Activated effector memory CD4-positive, alpha-beta T cell treated with anti-CD3 and anti-CD28 coated beads, Interleukin-2, amount 50 U/mL, for 16 hours (primary cell): ENCODE measurements at places on chromosomes 1 and 21.

DNA sequence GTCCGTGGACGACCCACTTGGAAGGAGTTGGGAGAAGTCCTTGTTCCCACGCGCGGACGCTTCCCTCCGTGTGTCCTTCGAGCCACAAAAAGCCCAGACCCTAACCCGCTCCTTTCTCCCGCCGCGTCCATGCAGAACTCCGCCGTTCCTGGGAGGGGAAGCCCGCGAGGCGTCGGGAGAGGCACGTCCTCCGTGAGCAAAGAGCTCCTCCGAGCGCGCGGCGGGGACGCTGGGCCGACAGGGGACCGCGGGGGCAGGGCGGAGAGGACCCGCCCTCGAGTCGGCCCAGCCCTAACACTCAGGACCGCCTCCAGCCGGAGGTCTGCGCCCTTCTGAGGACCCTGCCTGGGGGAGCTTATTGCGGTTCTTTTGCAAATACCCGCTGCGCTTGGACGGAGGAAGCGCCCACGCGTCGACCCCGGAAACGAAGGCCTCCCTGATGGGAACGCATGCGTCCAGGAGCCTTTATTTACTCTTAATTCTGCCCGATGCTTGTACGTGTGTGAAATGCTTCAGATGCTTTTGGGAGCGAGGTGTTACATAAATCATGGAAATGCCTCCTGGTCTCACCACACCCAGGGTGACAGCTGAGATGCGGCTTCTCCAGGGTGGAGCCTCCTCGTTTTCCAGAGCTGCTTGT lies 32.4 kb downstream of the PRMT2 start:
- DNase-seq: no peak

DNA sequence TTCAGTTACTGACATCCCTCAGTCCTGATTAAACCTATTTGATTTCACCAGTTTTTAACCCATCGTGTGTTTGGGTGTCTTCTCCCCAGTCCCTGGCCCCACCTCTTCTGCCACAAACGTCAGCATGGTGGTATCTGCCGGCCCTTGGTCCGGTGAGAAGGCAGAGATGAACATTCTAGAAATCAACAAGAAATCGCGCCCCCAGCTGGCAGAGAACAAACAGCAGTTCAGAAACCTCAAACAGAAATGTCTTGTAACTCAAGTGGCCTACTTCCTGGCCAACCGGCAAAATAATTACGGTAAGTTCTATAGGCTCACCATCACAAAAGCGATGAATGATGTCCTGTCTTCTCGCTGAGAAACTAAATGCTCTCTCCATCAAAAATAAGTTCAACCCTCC lies 28.7 kb downstream of the NBPF3 start:
- no peak for DNase-seq

GRCh38 chr1:45721207-45721606 lies 29.2 kb downstream of the IPP start:
- no peak for DNase-seq

DNA sequence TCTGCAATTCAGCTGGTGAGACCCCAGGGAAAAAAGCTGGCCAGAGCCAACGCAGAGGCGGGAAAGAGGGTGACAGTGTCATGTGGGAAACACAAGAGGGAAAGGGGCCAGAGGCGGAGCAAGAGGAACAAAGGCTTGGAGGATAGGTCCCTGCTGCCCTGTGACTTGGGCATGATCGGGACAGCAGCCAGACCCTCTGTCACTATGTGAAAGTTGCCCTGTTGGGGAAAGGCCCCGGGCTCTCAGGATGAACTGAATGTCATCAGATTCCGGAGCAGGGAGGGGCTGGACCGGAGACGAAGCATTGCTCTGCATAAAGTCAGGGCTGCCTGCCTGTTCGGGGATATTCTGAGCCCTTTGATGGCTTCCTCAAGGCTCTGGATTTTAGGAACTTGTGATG lies 5.7 kb upstream of the ELF3 start:
- no peak for DNase-seq

DNA sequence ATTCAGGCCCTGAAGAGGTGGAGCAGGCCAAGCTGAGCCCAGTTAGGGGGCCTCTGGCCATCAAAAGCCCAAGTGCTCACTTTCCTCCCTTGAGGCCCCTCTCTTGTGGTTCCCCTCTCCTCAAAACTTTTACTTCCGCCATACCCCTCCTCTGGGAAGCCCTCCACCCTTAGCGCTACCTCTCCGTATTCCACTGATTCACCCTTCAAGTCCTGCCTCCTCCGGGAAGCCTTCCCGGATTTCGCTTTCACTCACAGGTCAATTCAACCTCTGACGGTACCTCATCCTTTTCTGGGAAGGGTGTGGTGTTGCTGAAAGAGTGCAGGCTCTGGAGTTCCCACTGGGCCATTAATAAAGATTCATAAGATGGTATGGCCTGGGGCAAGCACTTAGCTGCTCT lies 19.1 kb downstream of the SPOCD1 start:
- no peak for DNase-seq

- no peak for DNase-seq
Measured at GRCh38 chr21:45291613-45292398, 4.1 kb upstream of the POFUT2 start.

DNA sequence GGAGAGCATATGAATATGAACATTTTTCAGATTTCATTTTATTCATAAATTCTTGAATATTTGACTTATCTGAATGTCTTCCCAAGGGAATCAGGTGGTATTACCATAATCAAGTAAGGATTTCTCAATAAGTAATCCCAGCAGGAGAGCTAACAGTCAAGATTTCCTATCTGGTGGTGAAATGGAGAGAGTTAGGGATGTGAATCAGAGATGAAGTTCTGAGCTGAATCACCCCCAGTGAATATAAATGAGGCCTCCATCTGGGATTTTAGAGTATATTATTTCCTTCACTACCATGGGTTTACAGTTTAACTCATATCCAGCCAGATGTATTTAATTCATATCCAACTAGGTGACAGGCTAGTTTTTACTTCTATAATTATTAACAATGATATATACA lies 61.5 kb upstream of the RGS2 start:
- DNase-seq: no peak

DNA sequence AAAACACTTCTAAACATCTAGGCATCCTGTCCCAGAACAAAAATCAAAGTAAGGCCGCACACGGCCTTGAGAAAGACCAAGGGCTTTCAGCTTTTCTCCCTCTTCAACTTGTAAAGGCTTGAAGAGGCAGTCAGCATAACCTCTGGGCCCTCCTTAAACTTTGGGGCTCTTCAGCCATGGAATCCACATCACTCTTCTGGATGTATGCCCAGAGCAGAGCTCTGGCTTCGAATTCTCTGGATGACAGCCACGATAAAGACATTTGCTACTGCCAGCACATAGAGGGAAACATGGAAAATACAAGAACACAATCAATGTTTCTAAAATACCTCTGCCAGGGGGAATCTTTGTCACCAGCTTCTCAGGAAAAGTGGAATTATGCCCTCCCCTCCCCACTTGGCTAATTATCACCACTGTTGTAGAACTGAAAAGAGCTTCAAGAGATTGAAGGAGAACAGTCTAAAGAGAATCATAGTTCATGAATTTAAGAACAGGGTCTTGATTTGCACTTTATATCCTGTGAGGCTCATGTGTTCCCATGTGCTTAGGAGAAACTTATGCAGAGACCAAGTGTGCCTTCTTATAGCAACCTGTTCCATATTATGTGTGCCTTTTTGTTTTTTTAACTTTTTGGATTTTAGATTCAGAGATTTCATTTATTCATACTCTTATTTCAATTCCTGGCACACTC lies 39.0 kb upstream of the DPT start:
- DNase-seq: no peak

DNA sequence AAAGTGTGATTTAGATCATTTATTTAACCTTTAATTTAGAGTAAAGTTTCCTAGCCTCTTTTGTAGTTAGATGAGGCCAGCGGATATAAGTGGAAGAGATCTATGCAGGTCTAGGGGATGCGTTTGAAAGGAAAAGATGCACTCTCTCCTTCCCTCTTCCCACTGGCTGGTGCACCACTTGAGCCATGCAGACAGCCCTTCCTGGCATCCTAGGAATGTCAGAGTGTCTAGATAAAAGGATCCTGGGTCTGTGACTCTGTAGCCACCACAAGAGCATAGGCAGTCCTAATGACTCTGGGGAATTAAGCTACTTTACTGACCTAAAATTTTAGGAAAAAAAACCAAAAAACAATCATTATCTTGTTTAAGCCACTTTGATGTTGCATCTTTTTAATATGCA lies 16.0 kb upstream of the STUM start:
- DNase-seq: peak; percentile 14

DNA sequence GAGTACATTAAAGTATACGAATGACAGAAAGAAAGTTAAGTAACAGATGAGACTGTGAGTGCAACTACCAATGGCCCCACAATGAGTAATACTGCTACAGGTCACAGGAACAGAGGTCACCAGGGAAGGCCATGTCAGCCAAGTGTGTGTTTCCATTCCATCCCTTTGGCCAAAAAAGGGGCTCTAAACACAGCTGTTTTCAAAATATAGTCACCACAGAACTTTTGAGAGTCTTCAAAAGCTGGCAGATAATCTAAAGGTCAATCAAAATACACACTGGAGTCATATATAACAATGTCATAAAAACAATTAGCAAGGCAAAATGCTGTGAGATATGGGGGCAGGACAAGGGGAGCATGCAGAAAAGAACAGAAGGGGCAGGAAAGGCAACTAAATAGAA lies 10.2 kb downstream of the USP24 start:
- DNase-seq: no peak

- no peak for DNase-seq
Measured at GRCh38 chr1:18634276-18634675, 3.6 kb downstream of the PAX7 start.

- no peak for DNase-seq
Measured at GRCh38 chr1:1136547-1137230, 20.8 kb upstream of the C1orf159 start.

- DNase-seq: no peak
Measured at GRCh38 chr1:165807613-165808012, 19.8 kb upstream of the UCK2 start.

- DNase-seq: no peak
Measured at GRCh38 chr1:59704716-59705115, 110.0 kb upstream of the HOOK1 start.

DNA sequence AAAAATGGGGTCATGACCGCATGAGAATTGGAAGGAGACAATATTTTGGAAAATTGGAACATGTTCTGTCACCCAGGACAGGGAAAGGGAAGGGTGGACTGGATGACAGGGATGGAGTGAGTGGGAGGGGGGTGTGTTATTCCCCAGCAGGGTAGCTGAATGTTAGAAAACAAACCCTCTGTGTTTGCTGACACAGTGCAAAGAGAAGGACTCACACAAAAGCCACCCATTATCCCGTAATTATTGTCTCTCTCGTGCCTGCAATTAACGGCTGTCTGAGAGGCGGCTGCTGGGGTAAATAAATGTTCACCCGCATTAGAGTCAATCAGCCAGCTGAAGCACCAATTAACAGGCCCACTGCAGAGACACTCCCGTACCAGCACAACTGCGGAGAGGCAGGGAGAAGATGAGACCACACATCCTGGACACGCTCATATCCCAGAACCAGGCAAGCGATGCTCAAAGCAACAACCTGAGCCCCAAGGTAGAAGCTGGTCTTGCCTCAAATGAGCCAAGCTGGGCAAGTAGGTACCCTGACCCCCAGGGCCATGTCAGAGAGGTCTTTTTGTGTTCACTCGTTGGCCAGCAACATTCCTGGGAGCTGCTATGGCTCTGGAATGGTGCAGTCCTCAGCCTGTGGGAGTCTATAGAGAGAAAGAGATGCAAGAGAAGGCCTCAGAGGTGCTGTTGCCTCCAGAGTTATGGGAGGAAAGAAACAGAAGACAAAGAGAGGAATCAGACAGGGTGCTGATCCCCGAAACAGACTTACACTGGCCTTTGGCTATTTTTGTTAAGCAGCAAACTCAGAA lies 19.4 kb downstream of the PLEKHA6 start:
- no peak for DNase-seq

GRCh38 chr1:87346130-87346814 lies 17.6 kb downstream of the LMO4 start:
- no peak for DNase-seq

DNA sequence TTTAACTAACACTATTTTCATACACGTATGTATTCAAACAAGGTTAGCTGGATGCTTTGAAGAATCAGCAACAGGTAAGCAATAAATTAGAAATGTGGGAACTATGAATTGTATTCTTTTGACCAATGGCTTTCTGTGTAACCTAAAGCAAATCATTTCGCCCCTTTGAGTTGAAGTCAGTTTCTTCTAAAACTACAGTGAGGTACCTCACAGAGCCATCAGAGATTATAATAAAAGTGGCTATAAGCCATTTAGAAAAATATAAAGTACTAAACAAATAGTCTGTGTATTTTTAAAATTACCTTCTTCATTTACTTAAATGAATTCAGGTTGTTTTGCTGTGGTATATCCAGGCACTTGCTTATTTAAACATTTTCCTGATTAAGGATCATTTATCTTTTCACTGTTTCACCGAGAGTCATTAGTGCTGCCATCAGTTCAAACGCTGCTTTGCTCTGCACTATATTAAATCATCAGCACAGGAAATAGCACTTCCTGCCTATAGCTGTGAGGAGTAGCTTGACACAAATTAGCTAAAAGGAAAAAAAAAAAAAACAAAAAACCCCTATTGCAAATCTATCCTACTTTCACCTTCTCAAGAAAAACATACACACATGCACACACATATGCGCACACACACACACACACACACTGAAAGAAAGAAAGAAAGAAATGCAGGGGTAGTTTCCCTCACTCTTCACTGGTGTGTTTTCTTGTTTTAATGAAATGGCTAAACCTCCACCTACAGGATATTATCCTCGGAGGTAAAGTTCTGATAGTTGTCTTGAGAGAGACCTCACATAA lies 39.8 kb upstream of the C1orf105 start:
- no peak for DNase-seq
